ENCODE measurements at places on chromosomes 6 and 20.

DNA sequence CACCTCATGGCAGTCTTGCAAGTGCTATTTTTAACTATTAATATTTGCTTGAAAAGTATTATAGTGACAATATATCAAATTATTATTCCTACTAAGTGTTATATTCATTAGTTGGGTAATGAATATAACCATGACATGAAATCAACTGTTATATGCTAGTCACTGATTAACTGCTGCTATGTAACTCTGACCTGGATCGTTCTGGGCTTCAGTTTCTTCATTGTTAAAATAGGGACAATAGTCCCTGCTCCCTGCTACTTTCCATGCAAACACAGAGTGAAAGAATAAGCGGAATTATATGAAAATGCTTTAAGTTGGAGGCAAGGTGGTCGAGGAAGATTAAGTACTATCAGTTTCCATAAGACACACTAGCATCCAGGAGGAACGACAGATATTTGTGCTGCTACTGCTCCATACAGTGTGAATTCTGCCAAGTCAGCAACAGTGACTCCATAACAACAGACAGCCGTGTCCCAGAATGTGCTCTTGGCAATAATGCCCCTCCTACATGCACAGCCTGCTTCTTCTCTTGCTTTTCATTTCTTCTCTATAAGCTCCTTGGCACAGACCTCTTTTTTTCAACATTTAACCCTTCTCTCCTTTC is 107.2 kb downstream of the CHD6 start:
- no peaks in the 10 kb centered on the region for H3K27me3 ChIP-seq
- DNase-seq, result no peak
- H3K36me3 ChIP-seq, result peaks cover 32% of the 10 kb centered on the region
- peak overlapping the region; percentile 4 for H3K27ac ChIP-seq
- H3K4me1 ChIP-seq, result peaks cover 44% of the 10 kb centered on the region
- H3K4me3 ChIP-seq, result no peak overlapping the region

DNA sequence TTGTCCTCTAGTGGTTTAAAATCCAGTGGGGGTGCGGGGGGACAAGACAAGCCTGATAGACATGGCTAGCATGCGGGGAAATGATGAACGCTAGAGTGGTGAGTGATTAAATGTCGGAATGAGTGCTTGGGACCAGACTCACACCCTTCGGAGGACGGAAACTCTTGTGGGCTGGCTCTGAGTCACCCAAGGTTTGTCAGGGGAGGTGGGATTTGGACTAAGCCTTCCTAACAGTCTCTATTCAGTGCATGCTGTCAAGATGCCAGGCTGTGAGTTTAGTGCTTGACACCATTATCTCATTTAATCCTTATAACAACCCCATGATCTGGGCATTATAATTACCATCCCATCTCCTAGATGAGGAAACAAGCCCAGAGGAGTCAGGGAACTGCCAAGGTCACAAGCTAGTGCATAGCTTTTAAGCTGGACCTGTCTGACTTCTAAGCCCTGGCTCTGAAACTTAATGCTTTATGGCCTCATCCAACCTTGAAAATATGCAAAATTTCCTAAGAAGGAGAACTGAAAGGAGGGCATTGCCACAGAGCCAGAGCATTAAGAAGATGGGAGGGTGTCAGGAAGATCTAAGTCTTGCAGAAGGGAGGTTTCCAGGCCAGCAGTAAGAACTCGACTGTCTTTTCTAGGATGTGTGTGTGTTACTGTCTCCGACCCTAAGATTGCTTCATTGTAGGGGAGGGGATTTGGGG is 168.7 kb upstream of the LRFN2 start:
- H3K4me3 ChIP-seq, result no peak overlapping the region
- H3K27ac ChIP-seq, result no peak overlapping the region
- no peaks in the 10 kb centered on the region for H3K4me1 ChIP-seq
- H3K36me3 ChIP-seq, result no peaks in the 10 kb centered on the region

- H3K4me3 ChIP-seq, result no peak overlapping the region
- no peaks in the 10 kb centered on the region for H3K27me3 ChIP-seq
- no peak for DNase-seq
- H3K4me1 ChIP-seq, result no peaks in the 10 kb centered on the region
Observed at GRCh38 chr6:165012183-165012582, 297.2 kb downstream of the C6orf118 start.

GRCh38 chr6:105384004-105384403 is 18.9 kb downstream of the PREP start:
- DNase-seq, result no peak
- no peak overlapping the region for H3K4me3 ChIP-seq
- no peaks in the 10 kb centered on the region for H3K27me3 ChIP-seq
- peaks cover 80% of the 10 kb centered on the region for H3K4me1 ChIP-seq

DNA sequence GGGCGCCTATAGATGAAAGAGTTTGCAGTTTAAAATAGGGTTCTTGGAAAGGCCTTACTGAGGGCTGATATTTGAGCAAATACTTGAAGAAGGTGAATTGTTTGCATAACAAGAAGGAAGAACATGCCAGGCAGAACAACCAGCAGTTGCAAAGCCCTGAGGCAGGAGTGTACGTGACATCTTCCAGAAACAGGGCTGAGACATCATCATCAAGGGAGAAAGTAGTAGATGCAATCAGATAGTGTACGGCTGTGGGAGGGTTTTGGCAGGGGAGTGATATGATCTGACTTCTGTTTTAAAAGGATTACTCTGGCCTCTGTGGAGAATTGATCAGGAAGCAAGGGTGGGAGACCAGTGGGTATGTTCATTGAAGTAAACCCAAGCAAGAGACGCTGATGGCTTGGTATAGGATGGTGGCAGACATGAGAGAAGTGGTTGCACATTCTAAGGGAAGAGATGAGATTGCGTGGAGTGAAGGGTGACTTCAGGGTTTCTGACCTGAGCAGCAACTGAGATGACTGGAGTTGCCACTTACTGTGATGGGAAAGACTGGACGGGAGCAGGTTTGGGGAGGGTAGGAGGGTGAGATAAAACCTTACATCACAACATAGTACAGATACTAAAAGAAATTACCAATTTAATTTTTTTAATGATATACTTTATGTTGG is 28.8 kb downstream of the RIOK1 start:
- no peak for DNase-seq
- no peaks in the 10 kb centered on the region for H3K27me3 ChIP-seq
- peak overlapping the region; percentile 7 for H3K27ac ChIP-seq
- no peaks in the 10 kb centered on the region for H3K4me1 ChIP-seq
- H3K36me3 ChIP-seq, result peaks cover 48% of the 10 kb centered on the region

DNA sequence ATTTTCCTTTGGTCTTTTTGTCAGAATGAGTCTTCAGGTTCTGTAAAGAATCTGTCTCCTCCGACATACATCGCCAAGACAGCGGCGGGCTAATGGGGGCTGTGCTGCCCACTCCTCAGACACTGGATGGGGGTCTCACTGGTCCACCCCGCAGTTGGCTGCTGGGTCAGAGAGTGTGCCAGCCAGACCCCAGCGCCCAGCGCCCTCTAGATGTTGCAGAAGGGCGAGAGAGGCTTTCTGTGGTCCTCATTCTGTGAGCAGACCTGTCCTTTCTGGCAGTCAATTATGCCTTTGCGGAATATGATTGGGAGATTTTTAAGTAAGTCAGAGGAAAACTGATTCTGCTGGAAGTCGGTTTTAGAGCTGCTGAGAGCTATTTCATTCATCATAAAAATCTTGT is 7.8 kb upstream of the CCR6 start:
- DNase-seq, result no peak
- peaks cover 48% of the 10 kb centered on the region for H3K27me3 ChIP-seq
- peaks cover 12% of the 10 kb centered on the region for H3K36me3 ChIP-seq
- no peak overlapping the region for H3K27ac ChIP-seq
- no peak overlapping the region for H3K4me3 ChIP-seq

GRCh38 chr20:20353576-20353975 is 14.3 kb upstream of the INSM1 start:
- no peak for DNase-seq
- H3K27ac ChIP-seq, result no peak overlapping the region
- no peaks in the 10 kb centered on the region for H3K4me1 ChIP-seq
- H3K27me3 ChIP-seq, result peaks cover 41% of the 10 kb centered on the region
- H3K4me3 ChIP-seq, result no peak overlapping the region

DNA sequence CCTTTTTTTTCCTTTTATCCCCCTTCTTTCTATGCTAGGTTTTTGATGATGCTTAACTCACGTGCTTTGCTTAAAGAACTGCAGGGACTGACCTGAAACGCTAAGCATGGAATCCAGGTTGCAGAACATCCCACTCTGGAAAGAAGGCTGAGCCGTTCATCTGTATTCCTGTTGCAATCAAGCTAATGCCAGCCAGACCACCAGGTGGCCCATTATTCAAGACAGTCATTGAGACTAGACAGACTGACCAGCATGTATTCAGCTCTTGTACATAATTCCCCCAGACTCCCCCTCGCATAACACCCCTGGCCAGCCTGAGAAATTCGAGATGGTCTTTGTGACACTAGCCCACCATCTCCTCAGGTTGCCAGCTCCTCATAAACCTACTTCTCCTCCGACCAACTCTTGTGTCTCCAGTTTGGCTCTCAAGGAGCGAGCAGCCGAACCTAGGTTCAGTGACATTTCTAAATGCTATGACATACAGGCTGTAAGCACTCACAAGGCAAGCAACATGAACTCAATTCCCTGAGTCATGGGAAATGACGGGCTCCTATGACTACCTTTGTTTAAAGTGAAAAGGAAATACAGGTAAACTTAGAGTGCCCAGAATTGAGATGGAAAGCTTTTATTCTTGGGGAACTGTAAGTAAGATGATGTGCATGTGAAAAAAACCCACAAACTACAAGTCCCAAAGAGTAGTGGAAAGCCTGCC is 309.3 kb upstream of the CDYL start:
- no peaks in the 10 kb centered on the region for H3K36me3 ChIP-seq
- no peak overlapping the region for H3K4me3 ChIP-seq
- H3K27me3 ChIP-seq, result peaks cover 36% of the 10 kb centered on the region
- no peak for DNase-seq

DNA sequence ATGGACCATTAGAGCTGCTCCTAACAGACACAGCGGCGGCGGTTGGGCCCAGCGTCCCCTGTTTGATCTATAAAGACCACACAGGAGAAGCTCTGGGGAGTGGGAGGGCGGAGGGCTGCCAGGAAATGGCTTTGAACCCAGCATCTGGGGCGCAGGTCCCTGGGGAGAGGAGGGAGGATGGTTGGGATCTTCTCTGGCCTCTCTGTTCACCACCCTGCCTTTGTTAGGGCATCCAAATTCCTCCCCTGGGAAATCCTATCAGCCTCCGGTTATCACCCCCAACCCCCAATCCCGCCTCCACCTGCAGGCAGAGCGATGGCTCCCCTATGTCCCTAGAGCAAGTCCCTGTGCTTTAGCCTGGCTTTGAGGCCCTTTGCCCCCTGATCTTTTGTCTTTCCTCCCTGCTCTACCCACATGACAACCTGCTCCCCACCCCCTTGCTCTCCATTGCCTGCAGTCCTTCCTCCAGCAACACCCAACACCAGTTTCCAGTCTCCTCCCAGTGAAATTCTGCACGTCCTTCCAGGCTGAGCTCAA is 7.1 kb downstream of the XKR7 start:
- H3K4me3 ChIP-seq, result no peak overlapping the region
- H3K36me3 ChIP-seq, result no peaks in the 10 kb centered on the region
- H3K4me1 ChIP-seq, result no peaks in the 10 kb centered on the region
- no peak overlapping the region for H3K27ac ChIP-seq
- peaks cover 89% of the 10 kb centered on the region for H3K27me3 ChIP-seq

DNA sequence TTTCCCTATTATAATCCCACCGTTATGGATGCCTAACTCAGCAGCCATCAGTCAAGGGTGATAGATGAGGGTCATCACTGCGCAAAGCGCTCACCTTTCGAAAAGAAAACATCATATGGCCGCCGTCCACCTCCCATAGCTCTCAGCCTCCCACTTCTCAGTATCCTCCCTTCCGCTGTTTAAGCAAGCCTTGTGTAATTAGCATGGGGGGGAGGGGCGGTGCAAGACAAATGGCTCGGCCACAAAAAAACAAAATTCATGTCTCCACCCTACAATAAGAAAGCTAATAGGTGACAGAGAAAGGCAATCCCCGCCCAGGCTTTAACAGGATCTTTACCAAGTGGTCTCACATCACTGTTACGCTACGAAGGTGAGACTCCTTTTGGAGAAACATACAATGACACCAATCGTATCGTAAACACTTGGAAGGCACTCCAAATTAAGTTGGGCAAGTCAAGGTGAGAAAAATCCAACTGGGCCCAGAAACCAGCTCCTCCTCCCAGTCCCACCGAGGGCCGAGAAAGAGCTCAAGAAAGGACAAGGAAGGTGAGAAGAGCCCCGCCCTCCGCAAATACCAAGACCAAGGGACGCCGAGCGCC is 645 bp downstream of the DDX39B start:
- H3K36me3 ChIP-seq, result peaks cover 56% of the 10 kb centered on the region
- peak overlapping the region; percentile 99 for H3K27ac ChIP-seq
- H3K27me3 ChIP-seq, result no peaks in the 10 kb centered on the region
- peak; percentile 78 for DNase-seq
- peaks cover 47% of the 10 kb centered on the region for H3K4me1 ChIP-seq

DNA sequence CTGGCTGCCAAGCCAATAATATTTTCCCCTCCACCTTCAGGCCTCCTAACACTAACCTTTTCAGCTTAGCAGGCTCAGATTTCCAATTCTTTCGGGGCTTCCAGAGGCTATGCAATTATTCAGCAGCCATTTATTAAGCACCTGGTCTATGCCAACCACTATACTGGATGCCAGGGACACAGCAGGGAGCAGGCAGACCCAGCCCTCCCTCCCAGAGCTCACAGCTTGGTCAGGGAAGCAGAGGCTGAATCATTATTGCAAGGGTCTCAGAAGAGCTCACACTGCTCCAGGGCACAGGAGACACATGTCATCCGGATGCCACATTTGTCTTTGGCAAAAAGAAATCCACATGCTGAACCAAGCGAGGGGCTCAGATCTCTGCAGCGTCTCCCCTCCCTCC is 1.3 kb downstream of the BPIFB1 start:
- no peaks in the 10 kb centered on the region for H3K4me1 ChIP-seq
- H3K36me3 ChIP-seq, result no peaks in the 10 kb centered on the region
- H3K4me3 ChIP-seq, result no peak overlapping the region
- H3K27ac ChIP-seq, result no peak overlapping the region

DNA sequence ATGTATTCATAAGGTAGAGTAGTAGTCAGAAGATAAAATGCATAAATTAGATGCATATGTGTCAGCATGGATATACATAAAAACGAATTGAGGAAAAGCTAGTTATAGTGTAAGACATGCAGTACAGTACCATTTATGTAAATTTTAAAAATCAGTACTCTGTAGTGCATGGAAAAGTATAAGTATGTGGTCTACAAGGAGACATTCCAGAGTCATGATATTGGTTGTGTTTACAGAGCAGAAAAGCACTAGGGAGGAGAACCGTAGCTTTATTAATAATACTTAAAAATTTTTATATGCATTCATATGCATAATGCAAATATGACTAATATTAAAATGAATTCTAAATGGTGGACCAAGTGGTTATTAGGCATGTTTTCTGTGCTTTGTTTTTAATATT is 220.0 kb downstream of the ZFAND3 start:
- peaks cover 5% of the 10 kb centered on the region for H3K36me3 ChIP-seq
- no peaks in the 10 kb centered on the region for H3K27me3 ChIP-seq
- H3K4me3 ChIP-seq, result no peak overlapping the region
- H3K4me1 ChIP-seq, result peaks cover 50% of the 10 kb centered on the region

Data from central memory CD8-positive, alpha-beta T cell (primary cell).